ENCODE measurements at places on chromosomes 6 and 20.
A peak's percentile ranks its signal among the peaks of the same experiment; 100 is the strongest.

DNA sequence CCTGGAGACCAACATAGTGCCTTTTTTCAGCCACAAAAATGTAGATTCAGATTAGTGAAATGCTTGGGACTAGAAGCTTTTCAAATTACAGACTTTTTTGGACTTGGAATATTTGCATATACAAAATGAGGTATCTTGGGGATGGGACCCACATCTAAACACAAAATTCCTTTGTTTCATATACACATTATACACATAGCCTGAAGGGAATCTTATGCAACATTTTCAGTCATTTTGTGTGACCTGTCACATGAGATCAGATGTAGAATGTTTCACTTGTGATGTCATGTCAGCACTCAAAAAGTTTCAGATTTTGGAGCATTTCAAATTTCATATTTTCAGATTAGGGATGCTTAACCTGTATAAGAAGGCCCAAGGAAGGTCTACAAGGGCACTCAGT lies 44.5 kb upstream of the ALDH8A1 start:
- no peak for DNase-seq

GRCh38 chr6:166007349-166008263 lies 160.0 kb downstream of the TBXT start:
- no peak for DNase-seq

DNA sequence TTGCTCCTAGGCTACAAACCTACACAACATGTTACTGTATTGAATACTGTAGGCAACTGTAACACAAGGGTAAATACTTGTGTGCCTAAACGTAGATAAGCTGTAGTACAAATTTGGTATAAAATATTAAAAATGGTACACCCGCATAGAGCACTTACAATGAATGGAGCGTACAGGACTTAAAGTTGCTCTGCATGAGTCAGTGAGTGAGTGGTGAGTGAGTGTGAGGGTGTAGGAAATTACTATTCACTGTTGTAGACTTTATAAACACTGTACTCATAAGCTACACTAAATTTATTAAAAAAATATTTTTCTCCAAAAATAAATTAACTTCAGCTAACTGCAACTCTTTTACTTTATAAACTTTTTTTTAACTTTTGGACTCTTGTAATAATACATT lies 391.6 kb downstream of the ADGRB3 start:
- no peak for DNase-seq

- no peak for DNase-seq
Measured at GRCh38 chr6:15036690-15037245, 209.1 kb upstream of the JARID2 start.

DNA sequence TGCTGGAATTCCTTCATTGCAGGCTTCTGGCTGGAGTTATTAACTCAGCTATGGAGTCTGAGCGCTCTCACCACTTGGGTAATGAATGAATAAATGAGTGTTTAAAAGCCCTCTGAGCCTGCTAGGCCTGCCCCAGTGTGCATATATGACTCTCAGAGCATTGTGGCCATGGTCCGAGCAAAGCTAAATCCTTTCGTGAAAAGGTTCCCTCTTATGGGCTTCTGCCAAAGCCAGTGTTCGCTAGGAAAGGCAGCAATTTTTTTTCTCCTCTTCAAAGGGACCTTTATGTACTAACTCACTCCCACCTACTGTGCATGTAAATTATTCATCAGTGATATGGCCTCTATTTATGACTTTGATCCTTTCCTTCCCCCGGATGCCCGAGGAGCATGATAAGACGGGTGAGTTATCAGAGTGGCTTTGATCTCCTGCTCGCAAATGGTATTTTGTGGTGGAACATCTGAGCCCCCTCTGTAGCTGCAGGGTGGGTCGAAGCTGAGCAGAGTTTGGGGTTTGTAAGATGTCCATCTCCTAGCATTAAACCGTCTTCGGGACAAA lies 88.6 kb downstream of the LINC00237 start:
- no peak for DNase-seq

- no peak for DNase-seq
Measured at GRCh38 chr6:111589366-111589765, 16.3 kb downstream of the TRAF3IP2 start.

GRCh38 chr6:150033207-150033771 lies 8.0 kb upstream of the RAET1L start:
- no peak for DNase-seq

GRCh38 chr6:85490516-85491248 lies 40.8 kb downstream of the NT5E start:
- no peak for DNase-seq

DNA sequence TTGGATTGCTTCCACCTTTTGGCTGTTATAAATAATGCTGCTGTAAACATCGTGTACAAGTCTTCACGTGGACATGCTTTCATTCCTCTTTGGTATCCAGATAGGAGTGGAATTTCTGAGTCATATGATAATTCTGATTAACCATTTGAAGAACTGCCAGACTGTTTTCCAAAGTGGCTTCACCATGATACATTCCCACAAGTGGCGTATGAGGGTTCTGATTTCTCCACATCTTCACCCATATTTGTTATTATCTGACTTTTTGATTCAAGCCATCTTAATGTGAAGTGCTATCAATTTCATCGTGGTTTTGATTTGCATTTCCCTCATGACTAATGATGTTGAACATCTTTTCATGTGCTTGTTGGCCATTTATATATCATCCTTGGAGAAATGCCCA lies 2.9 kb upstream of the SNRPB start:
- no peak for DNase-seq

- DNase-seq = no peak
Measured at GRCh38 chr6:113352029-113352801, 504.9 kb upstream of the MARCKS start.

- DNase-seq = no peak
Measured at GRCh38 chr20:57159193-57159851, 107.1 kb downstream of the BMP7 start.

- peak; percentile 22 for DNase-seq
Measured at GRCh38 chr6:28816909-28817807, 106.6 kb downstream of the TRIM27 start.

GRCh38 chr6:108432792-108433191 lies 127.9 kb upstream of the FOXO3 start:
- DNase-seq = no peak

DNA sequence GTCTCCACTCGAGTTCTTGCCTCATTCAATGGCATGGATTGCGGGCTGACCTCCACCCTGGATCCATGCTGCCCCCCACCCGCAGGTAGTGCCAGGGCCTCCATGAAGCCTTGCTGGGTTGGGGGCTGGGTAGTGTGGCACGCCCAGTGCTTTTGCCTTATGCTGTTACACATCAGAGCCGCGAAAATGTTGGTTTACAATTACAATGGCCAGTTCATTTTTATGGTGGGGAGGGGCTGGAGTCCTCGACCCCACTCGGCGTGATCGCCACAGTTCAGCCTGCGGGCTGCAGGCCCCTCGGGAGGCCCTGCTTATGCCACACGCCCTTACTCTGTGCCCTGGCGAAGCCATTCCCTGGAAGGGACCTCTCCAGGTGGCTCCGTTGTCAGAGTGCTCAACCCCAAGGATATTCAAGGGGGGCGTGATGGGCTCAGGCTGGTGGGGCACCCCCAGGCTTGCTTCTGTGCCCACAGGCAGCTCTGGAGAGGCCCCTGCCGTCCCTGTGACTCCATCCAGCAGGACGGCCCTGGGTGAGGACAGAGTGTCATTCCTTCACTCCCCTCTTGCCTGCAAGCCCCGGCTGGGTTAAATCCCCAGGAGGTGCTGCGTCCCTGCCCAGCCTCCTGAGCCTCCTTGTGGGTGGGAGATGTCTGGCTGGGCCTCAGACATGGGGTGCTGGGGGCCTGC lies 14.8 kb downstream of the ITPA start:
- DNase-seq = no peak

DNA sequence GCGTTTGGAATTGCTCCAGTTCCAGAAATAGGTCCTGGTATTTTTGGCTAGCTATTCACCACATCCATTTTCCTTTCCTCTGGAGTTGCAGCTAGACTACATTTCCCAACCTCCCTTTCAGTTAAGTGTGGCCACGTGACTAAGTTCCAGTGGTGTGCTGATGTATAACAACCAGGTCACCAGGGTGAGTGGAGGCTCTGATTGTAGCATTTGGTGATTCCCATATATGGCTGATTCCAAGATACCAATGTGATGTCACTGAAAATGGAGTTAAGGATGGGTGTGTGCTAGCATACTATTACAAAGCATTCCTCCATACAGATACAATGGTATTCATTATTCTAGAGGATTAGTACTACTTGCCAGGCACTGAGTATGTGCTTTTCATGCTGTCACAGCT lies 49.7 kb upstream of the STK35 start:
- DNase-seq = no peak

GRCh38 chr6:75098709-75099108 lies 107.1 kb downstream of the COL12A1 start:
- DNase-seq = no peak

DNA sequence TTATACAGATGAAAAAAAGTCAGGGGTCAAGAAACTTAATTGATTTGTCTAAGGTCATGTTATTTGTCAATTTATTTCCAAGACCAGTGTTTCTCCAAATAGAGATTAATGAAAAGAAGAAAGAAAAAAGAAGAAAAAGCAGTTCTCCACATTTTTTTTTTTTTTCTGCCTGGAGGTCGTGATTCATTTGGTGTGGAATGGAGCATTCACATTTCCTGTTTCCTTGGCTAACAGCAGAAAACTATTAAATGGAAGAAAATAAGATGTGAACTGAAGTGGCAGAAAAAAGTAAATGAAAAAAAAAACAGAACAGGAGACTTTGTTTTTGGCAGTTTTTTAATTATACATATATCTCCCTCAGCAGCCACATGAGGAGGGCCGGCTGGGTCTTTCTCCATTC lies 470.8 kb upstream of the ZNF337 start:
- DNase-seq = no peak

- no peak for DNase-seq
Measured at GRCh38 chr6:169577236-169577635, 124.6 kb downstream of the WDR27 start.

DNA sequence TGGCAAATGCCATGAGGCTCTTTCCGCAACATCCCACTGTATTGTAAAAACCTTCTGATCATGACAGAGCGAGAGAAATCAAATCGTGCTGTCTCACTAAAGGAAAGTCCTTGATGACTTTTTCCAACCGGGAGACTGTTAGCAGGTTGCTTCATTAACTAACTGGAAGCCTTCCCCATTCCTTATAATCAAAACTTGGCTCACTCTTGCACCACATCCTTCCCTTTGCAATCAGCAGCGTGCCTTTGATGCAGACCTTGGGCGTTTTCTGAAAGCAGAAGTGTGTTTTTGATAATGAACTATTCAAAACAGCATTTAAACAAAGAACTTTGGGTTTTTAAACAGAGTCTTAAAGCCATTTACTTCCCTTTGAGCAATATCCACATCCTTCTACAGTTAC lies 96.2 kb upstream of the CNR1 start:
- DNase-seq = no peak

DNA sequence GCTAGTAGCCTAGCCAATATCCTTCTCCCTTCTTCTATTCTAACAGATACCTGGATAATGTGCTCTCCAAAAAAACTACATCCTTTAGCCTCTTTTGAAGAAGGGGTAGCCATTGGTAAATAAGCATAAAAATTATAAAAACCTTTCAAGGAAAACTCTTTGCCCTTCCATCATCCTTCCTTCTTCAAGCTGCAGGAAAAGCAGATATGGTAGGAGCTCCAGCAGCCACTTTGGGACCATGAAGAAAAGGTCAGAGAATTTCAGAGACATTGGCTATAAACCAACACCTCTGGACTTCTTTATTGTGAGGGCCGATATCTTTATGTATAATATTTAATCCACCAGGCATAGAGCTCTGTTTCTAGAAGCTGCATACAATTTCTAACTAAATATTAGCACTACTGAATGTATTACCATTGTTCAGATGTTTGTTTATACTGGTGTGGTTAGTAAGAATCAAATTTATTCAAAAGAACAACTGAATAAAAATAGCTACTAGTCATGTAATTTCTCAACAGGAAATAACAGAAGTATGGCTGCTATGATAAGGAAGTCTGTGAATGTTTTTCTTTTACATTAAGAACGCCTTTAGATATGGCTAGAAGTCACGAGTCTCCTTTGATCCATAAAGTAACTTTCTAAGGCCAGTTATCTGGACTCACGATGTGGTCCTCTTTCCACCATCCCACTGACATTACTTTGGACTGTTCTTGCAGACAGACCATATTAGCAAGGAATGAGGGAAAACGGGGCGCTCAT lies 32.2 kb downstream of the MYLK4 start:
- no peak for DNase-seq

DNA sequence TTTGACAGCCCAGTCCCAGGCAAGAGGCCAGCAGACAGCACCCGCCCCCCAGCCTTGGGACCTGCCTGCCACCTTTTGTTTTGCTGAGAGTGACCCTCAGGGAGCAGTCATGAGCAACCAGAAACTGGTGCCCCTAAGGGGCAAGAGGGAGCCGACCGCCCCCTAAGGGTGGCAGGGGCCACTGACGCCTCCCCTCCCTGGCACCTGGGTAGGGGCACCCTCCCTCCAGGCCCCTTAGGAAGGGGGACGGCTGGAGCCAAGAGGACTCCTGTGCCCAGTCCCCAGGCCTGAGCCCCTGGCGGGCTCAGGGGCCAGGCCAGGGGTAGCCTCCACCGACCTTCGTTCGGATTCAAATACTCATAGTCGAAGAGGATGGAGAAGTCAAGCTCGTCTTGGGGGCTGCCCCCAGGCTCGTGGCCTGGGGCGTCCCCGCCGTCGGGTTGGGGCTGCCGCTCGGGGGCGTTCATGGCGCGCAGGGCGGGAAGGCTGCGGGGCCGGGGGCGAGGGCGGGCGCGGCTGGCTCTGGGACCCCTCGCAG lies 417 bp downstream of the NFATC2 start:
- DNase-seq = peak; percentile 20

GRCh38 chr6:71203206-71203605 lies 85.4 kb upstream of the OGFRL1 start:
- no peak for DNase-seq

GRCh38 chr6:77561768-77562314 lies 91.0 kb upstream of the MEI4 start:
- DNase-seq = no peak

DNA sequence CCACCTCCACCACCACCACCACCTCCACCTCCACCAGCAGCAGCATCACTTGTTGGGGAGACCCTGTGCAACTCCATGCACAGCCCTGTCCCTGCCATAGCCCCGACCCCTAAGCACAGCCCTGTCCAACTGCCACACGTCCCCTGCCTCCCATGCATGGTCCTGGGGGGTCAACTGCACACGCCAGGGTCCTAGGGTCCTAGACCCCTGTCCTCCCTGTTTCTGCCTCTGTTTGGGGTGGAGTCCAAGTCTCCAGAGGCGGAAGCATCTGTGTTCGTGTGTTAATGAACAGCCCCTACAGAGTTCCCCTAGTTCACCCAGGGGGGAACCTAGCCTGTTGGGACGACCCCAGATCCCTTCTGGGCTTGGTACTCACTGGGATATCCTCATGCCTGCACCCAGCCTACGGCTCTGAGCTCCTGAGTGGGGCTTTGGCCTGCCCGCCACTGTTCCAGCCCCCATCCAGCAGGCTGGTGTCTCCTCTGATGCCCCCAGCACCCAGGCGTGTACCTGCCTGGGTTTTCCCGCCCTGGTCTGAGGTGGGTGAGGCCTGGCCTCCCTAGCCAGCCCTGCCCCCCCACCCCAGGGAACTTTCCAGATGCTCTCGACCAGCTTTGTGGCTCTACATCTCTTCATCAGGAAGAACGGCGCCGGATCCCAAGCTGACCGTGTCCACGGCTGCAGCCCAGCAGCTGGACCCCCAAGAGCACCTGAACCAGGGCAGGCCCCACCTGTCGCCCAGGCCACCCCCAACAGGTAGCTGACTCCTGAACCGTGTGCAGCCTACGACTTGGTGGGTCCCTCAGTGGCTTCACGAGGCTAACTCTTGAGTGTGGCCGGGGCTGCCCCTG lies 2.5 kb upstream of the TNFRSF6B start:
- no peak for DNase-seq

Measured in endothelial cell (in vitro differentiated cells).